ENCODE measurements at places on chromosomes 11 and 22. TPM values are rescaled to one million over a fixed set of nuclear protein-coding genes. Genes with fewer than 3 reads are reported as not detected.

ZP1 gene
- total RNA-seq: not detected

LRP4 gene
- total RNA-seq: 7.5 TPM

DNA sequence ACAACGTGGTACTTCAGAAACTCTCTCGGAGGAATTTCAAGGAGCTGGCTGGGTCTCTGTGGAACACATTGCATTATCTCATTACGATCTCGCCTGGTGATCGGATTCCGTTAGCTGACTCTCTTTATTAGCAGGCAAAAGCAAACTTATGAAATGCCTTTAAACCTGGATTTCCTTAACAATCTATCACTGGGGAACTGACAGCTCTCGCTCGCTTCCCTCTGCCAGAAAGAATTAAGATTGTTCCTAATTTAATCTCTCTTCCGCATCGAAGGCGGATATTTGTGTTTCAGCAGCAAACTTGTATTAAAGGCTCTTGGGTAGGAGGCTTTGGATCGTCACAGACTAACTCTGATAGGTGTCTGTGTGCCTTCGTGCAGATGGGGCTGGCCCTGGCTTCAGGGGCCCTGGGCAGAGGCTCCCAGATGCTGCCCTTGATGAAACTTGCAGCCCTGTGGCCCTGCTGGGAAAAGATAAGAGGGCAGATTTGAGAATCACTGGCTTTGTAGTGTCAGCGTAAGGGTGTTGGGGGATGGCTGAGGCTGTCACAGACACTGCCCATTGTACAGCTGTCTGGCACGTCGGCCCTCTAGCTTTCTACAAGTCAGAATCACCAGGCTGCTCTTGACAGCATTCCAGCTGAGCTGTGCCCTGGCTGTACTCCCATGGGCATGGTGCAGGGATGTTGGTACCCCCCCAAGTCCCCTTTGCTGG is 162.2 kb upstream of the NECTIN1 start:
- DNase-seq: no peak

DNA sequence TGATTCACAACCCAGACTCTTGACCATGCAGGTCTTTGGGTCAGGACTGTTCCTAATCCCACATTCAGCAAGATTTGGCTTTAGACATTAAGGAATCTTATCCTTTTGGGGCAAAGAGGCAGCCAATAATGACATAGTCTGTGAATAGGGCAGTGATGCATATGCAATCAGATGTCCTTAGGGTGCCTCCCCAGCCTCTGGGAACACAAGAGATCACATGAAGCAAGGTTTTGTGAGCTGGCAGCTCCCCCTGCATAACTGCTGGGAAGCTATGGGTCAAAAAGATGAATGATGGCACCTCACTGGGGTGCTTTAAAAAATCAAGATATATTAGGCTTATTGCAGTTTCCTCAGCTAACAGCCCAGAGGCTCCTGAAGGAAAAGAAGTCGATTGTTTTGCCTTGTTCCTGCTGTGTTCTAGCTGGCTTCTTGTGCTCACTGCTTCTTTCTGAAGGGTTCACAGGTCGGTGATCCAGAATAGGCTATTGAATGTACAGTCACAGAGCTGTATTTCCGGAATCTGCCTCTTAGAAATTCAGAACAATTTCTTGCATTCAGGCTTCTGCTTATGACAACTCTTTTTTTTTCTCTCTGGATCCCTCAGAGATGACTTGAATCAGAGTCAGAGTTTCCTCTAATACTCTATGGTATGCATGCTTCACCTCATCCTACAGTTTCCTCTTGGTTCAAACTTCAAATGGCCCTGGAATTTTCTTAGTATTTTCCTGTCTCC is 31.7 kb downstream of the INSC start:
- DNase-seq: no peak

C11orf86 gene
- not detected for total RNA-seq

DNA sequence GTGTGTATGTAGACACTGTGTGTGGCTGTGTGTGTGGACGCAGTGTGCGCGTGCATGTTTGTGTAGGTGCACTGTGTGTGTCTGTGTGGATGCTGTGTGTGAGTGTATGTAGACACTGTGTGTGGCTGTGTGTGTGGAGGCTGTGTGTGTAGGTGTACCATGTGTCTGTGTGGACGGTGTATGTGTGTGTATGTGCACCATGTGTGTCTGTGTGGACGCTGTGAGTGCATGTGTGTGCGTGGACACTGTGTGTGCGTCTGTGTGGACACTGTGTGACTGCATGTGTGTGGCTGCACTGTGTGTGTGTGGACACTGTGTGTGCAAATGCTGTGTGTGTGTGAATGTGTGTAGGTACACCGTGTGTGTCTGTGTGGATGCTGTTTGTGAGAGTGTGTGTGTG is 10.3 kb downstream of the TRPM5 start:
- DNase-seq: no peak

SLC6A5 gene
- total RNA-seq: not detected

DNA sequence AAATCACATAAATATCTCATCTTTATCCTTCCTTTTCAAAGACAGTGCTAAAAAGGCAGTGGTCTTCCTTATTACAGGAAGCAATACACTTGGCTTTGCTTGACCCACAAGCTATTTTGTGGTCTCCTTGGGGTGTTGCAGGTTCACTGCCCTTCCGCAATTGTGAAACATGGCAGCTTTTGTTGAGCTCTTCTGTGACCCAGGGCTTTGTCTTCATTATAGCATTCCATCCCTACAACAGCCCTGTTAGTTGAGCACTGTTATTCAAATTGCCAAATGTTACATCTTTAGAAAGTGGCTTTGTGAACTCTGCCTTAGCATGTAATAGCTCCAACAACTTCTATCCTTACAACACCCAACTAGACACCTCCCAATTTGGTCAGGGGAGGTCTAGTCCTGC is 107.1 kb downstream of the OPCML start:
- DNase-seq: no peak

GRCh38 chr11:116641561-116642045 is 131.2 kb downstream of the BUD13 start:
- no peak for DNase-seq

GRCh38 chr22:40595497-40596234 is 40.9 kb downstream of the MRTFA start:
- DNase-seq: no peak

CSF2RB gene
- total RNA-seq: 3.6 TPM

GTSE1 gene
- total RNA-seq: 7.5 TPM

MYEOV gene
- total RNA-seq: 1.2 TPM

- no peak for DNase-seq
These were observed 111.3 kb upstream of the PAX6 start for GRCh38 chr11:31922450-31922849.

GRCh38 chr22:36966851-36967540 is 52.3 kb downstream of the TST start:
- no peak for DNase-seq

DNAJB7 gene
- total RNA-seq: not detected

GRCh38 chr11:59849129-59849528 is 3.8 kb upstream of the CBLIF start:
- no peak for DNase-seq

DNA sequence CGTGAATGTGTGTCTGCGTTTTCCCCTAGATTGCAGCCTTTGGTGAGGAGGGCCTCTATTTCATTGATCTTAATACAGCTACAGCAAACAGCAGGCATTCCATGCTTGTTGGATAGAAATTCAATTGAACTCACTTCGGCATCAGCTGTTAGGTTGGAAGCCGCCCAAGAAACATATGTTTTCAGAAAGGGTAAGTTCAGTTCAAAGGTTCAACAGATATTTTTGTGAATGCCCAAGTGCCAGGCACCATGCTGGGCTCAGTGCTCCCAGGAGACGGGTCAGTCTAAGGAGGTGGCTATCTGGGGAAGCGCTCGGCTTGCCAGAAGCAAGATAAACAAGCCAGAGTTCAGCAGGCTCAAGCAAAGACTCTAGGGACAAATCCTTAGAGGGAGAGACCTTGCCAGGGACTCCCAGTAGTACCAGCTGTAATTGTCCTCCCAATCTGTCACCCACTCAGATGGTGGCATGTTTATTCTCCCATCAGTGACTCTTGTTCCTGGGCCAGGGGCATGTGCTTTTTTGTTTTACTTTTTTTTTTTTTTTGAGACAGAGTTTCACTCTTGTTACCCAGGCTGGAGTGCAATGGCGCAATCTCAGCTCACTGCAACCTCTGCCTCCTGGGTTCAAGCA is 64.5 kb upstream of the LARGE1 start:
- DNase-seq: no peak

DNA sequence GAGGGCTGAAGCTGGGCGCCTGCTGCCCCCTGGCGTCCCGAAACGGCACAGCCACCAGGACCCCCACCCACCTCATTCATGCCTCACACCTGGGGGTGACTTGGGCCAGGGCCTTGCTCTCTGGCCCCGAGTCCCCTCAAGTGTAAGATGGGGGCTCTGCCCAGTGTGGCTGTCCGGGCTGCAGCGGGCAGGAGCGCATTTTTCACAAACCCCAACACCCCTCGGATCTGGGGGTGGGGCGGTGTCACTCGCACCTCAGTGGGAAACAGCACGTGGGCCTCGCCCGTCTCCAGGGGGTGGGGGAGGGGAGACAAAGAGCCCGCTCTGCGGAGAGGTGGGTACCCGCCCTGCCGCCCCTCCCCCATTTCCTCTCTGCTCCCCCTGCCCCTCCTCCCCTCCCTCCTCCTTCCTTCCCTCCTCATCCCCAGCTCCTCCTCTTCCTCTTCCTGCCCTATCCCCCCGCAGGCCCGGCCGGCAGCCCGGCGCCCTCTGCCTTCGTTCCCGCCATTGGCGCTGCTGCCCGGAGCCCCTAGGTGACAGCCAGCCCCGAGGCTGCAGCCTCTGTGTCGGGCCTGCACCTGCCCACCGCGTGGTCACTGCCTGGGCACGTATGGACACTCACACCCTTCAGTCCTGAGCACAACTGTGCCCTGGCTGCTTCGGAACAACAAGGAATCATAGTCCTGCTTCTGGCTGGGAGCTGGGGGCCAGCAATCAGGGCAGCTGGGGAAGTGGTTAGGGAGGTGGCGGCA is 6.8 kb upstream of the CDKN1C start:
- DNase-seq: no peak

OR52E8 gene
- total RNA-seq: not detected

CARD16 gene
- total RNA-seq: 54.7 TPM

DNA sequence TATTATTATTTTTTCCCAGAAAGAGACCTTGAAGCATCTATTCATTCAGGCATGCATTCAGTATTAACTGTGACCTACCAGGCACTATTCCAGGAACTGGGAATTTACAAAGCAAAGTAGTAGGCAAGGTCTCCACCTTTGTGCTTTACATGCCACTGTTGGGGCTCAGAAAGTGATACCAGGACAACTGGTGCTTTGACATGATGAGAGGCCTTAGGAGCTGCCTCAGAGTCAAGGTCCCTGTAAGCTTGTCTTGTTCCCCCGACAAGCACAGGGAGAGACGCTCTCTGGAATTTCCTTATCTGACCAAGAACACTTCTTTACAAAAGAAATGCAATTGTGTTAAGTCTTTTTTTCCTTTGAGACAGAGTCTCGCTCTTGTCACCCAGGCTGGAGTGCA is 2.3 kb upstream of the HMOX1 start:
- no peak for DNase-seq

DNA sequence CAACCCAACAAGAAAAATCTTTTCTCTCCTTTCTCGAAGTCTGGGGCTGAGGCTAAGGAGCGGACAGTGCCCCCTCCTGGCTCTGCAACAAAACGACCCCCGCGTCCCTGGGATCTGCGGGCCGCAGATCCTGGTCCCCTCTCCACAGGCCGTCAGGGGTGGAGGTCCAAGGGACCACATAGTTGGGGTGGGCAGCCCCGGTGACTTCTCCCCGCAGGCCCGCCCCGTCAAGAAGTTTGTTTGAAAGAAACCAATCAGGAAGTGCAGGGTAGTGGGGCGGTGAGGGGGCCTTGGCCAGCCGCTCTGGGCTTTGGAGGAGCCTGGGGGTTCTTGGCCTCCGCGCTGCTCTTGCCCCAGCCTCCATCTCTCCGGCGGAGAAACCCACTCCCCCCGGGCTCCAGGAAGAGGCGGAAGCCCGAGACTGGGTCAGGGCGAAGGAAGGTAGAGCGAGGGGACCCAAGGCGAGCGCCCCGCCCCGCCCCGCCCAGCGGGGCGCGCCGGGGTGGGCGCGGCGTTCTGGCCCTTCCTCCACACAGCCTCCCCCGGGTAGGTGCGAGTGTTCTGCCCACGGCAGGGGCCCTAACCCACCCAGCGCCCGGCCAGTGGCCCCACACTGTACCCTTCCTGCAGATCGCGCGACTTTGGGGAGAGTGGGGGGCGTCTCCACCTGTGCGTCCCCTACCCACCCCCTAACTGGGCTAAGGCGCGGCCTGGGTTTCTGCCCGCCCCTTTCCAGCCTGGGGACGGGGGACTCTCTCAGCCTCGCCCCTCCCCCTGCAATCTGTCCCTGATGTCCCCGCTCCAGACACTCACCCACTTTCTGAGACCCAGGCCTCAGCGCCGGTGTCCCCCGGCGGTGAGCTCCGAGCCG is 1.3 kb downstream of the TP53I11 start:
- DNase-seq: no peak

DNA sequence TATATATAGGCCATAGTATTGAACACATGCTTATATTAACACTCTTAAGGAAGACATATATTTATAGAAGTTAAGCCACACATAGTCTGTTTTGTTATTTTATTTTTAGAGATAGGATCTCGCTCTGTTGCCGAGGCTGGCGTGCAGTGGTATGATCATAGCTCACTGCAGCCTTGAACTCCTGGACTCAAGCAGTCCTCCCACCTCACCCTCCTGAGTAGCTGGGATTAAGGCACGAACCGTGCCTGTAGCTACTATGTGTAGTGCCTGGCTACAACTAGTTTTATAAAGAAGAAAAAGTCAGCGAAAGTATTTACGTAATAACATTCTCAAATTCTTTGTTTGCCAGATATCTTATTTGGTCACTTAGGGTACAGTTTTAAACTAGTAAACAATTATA is 5.6 kb upstream of the UCP2 start:
- no peak for DNase-seq

INPP5J gene
- 0.35 TPM for total RNA-seq

- no peak for DNase-seq
These were observed 106.1 kb upstream of the PARVA start for GRCh38 chr11:12271241-12271640.

GRCh38 chr11:21489416-21490115 is 703.3 kb upstream of the ANO5 start:
- no peak for DNase-seq

UPK3A gene
- not detected for total RNA-seq

DNA sequence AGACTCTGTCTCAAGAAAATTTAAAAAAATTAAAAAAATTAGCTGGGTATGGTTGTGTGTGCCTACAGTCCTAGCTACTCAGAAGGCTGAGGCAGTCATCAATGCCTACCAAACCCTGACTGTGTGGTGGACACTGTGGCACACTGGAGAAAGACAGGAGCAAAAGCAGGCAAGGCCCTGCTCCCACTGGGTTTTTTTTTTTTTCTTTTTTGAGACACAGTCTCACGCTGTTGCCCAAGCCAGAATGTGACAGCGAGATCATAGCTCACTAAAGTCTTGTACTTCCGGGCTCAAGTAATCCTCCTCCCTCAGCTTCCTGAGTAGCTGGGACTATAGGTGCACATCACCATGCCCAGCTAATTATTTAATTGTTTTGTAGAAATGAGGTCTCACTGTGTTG is 4.6 kb downstream of the NEFH start:
- no peak for DNase-seq

- DNase-seq: no peak
These were observed 14.3 kb upstream of the P2RY2 start for GRCh38 chr11:73203790-73204189.

Data from glomerular endothelial cell (primary cell).